ENCODE measurements at places on chromosomes 16 and 17. TPM values are rescaled to one million over a fixed set of nuclear protein-coding genes. Genes with fewer than 3 reads are reported as not detected.

GRCh38 chr16:66364117-66364958, 2.2 kb upstream of the CDH5 start:
- no peak for DNase-seq

Gene RPS2
- total RNA-seq, result 3,687 TPM

Gene MAP3K14
- 49.5 TPM for total RNA-seq

- no peak for DNase-seq
Observed at GRCh38 chr17:17351901-17352781, 49.0 kb downstream of the NT5M start.

DNA sequence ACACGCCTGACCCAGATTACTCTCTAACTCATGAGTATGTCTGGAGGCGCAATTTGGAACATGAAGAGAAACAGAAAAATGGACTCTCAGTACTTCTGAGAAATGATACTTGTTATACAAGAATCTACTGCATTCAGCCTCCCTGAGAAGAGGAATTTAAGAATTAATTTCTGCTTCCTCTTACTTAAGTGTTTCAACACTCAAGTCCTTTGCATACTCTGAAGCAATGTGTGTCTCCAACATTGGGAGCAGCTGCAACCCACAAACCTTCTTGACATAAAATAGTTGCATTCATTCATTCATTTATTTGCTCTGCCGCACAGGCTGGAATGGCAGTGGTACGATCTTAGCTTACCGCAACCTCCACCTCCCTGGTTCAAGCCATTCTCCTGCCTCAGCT, 199.8 kb downstream of the NPIPA7 start:
- DNase-seq, result no peak

Measured in activated T-helper 2 cell treated with anti-CD3 and anti-CD28 coated beads, Interferon-gamma antibody, Interleukin-2, Interleukin-4, amounts not matched to agents 10 μg/mL and 5 μg/mL and 100 μg/mL, durations not matched to agents 14 hours and 24 hours and 36 hours (primary cell).